ENCODE measurements at places on chromosomes 16 and 17. TPM values are rescaled to one million over a fixed set of nuclear protein-coding genes. Genes with fewer than 3 reads are reported as not detected.

USP43 gene
- total RNA-seq, result 13.4 TPM

FNDC8 gene
- not detected for total RNA-seq

CBFA2T3 gene
- total RNA-seq, result 0.26 TPM

WNK4 gene
- under 0.01 TPM for total RNA-seq

KCNAB3 gene
- total RNA-seq, result 0.79 TPM

TP53TG3 gene
- total RNA-seq, result not detected

PRSS22 gene
- 16.9 TPM for total RNA-seq

- peak; percentile 34 for DNase-seq
Observed at GRCh38 chr16:88505405-88506082, 52.5 kb downstream of the ZFPM1 start.

- DNase-seq, result peak; percentile 17
Observed at GRCh38 chr17:1703063-1703462, 7.1 kb downstream of the TLCD2 start.

DNA sequence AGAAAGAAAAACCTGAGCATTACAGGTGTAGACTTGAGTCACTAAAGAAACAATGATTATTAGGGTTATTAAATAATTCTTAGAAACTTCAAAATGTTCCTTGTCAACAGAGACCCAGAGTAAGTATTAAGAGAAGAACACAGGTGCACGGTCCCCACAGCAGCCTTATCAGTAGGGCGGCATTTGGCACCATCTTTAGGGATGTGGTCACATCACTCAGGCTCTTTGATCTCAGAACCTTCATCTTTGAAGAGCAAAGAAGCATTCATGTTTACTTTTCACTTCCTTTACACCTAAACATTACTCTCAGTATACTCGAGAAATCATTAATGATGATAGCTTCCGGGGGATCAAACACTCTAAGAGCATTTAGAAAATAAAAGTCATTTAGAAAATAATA is 928.7 kb downstream of the KCNJ2 start:
- DNase-seq, result no peak

DNA sequence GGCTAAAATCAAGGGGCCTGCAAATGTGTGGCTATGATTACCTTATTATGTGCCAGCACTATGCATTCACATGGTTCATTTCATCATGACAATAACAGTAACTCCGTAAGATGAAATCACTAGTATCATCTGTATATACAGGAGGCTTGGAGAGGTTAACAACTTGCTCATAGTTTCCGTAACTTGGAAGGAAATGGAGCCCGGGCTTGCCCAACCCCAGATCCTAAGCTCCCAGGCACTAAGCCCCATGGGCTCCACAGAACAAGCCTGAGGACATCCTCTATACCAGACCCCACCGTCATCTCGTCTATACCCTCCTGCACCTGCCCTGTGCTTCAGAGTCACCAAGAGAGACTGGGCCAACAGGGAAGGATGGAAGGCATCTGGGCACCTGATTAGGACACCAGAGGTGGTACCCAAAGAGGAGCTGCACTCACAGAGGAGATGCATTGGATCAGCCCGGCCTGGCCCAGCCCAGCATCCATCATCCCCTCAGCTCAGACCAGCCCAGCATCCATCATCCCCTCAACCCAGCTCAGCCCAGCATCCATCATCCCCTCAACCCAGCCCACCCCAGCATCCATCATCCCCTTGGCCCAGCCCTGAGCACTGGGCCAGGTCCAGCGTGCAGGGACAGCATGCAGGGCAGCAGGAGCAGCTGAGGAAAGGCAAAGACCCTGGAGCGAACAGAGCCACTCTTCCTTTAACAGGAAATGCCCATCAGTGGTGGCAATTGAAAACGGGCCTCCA is 28.5 kb downstream of the NSMCE1 start:
- DNase-seq, result no peak

GRCh38 chr17:11330826-11331225 is 89.8 kb downstream of the SHISA6 start:
- no peak for DNase-seq

GRCh38 chr16:51222016-51222415 is 70.9 kb upstream of the SALL1 start:
- no peak for DNase-seq

- no peak for DNase-seq
Observed at GRCh38 chr17:68941761-68942160, 13.4 kb downstream of the ABCA8 start.

GRCh38 chr16:85573045-85573695 is 40.0 kb upstream of the GSE1 start:
- no peak for DNase-seq

- DNase-seq, result no peak
Observed at GRCh38 chr17:75553295-75554110, 28.0 kb downstream of the LLGL2 start.

DNA sequence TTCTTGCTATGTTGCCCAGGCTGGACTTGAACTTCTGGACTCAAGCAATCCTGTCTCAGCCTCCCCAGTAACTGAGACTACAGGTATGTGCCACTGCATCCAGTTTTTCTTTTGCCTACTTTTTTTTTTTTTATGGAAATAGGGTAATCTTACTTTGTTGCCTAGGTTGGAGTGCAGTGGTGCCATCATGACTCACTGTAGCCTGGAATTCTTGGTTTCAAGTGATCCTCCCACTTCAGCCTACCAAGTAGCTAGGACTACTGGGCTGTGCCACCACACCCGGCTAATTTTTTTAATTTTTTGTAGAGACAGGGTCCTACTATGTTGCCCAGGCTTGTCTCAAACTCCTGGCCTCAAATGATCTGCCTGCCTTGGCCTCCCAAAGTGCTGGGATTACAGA is 10.0 kb downstream of the LRRC36 start:
- peak; percentile 73 for DNase-seq

GRCh38 chr16:69511651-69512050 is 54.1 kb upstream of the NFAT5 start:
- no peak for DNase-seq

DNA sequence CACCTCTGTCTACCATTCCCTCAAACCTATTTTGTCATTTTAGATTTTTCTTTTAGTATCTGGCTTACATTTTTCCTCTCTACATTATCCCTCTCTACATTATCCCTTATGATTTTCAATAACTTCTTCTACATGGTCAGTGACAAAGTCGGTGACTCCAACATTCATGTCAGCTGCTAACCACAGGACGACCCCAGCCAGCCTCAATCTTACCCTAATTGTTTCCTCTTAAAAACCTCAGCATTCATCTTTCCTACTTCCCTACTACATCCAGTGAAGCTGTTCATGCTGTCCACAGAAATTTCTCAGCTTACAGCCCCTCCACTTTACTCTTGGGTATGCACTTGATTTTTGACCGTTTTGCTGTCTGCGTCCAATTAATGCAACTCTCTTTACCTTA is 8.3 kb downstream of the MYH10 start:
- no peak for DNase-seq

- no peak for DNase-seq
Observed at GRCh38 chr16:4378161-4378666, 6.6 kb downstream of the VASN start.

DNA sequence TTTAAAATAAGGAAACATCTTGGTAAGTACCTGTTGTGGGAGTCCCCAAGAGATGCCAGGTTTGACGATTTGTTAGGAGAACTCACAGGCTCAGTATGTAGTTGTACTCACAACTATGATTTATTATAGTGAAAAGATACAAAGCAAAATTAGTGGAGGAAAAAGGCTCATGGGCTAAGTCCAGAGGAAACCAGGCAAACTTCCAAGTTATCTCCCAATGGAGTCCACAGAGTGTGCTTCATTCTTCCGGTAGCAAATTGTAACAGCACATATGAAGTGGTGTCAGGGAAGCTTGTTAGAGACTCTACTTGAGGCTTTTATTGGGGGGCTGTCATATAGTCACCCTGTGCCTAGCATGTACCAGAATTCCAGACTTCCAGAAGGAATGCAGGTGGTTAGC is 2.3 kb downstream of the DDX19A start:
- no peak for DNase-seq

DNA sequence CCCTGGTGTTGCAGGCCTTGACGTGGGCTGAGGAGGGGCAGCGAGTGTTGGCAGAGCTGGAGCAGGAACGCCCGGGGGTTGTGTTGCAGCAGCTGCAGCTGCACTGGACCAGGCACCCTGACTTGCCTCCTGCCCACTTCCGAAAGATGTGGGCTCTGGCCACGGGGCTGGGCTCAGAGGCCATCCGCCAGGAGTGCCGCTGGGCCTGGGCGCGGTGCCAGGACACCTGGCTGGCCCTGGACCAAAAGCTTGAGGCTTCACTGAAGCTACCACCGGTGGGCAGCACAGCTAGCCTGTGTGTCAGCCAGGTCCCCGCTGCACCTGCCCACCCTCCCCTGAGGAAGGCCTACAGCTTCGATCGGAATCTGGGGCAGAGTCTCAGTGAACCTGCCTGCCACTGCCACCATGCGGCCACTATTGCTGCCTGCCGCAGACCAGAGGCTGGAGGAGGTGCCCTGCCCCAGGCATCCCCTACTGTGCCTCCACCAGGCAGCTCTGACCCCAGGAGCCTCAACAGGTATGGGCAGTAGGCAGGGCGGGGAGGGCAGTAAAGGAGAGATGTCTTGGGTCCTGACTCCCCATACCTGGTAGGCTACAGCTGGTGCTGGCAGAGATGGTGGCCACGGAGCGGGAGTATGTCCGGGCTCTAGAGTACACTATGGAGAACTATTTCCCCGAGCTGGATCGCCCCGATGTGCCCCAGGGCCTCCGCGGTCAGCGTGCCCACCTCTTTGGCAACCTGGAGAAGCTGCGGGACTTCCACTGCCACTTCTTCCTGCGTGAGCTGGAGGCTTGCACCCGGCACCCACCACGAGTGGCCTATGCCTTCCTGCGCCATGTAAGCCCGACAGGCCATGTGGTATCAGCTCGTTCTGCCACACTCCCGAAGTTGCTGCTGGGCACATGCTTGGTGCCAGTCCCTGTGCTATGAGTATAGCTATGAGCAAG is 5.6 kb downstream of the PLEKHG4 start:
- peak; percentile 21 for DNase-seq

DNA sequence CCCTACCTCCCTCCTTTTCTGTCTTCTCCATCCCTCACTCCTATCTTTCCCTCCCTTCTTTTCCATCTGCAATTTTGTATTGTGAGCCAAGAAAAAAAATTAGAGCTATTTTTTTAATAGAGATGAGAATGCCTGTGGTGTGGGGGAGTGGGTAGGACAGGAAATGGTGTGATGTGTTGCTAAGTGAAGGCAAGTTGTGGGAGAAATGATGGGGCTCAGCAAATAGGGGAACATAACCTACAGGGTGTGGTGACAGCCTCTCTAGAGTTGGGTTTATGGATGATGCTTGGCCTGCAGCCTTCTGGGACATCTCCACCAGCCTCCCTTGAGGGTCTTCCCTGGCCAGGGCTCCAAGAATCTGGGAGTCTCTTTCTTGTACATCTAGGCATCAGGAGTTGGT is 163.1 kb upstream of the CACNG3 start:
- DNase-seq, result no peak

DNA sequence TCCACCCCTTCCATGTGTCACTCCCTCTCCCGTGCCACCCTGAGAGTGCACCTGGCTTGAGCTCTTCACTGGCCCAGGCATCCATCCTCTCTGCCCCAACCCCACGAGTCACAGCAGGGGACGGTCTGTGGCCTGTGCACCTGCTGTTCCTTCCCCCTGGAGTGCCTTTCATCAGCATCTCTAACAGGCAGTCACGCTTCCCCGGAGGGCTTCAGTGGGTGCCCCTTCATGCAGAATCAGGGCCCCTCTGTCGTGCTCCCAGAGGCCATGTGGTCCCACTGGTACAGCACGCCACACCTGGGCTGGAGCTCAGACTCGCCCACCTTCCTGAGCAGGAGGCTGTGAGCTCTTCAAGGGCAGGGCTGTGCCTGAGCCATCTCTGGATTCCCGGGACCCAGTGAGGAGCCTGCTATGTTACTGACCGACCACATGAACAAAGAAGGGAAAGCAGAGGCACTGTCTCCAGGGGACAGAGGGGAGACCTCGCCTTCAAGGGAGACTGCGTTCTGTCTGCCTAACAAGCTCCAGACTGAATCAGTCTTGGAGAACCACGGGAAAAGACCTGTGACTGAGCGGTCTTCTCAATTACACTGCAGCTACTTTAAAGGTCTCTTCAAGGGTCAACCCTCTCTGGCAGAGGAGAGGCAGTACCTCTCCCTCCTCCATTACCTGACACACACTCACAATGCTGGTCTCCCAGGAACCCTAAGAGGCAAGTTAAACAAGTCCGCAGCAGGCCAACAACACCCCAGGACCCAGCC is 78.8 kb upstream of the DOC2B start:
- DNase-seq, result no peak

DNA sequence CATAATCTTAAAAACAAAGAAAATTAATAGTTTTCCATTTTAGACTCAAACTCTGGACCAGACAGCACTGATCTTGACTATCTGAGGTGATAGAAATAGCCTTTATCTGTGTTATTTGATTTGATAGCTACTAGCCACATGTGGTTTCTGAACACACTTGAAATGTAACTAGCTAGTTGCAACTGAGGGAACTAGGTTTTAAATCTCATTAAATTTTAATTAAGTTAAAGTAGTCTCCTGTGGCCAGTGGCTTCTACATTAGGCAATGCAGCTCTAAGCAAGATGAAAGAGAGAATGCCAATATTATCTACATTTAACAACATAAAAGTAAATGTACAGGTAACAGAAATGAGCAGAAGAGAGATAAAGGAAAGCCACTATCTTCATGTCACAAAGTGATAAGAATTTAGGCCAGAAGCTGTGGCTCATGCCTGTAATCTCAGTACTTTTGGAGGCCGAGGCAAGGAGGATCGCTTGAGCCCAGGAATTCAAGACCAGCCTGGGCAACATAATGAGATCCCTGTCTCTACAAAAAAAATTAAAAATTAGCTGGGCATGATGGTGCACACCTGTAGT is 11.2 kb upstream of the SPN start:
- no peak for DNase-seq

GRCh38 chr17:73710095-73710592 is 65.9 kb upstream of the SDK2 start:
- DNase-seq, result peak; percentile 63

DNA sequence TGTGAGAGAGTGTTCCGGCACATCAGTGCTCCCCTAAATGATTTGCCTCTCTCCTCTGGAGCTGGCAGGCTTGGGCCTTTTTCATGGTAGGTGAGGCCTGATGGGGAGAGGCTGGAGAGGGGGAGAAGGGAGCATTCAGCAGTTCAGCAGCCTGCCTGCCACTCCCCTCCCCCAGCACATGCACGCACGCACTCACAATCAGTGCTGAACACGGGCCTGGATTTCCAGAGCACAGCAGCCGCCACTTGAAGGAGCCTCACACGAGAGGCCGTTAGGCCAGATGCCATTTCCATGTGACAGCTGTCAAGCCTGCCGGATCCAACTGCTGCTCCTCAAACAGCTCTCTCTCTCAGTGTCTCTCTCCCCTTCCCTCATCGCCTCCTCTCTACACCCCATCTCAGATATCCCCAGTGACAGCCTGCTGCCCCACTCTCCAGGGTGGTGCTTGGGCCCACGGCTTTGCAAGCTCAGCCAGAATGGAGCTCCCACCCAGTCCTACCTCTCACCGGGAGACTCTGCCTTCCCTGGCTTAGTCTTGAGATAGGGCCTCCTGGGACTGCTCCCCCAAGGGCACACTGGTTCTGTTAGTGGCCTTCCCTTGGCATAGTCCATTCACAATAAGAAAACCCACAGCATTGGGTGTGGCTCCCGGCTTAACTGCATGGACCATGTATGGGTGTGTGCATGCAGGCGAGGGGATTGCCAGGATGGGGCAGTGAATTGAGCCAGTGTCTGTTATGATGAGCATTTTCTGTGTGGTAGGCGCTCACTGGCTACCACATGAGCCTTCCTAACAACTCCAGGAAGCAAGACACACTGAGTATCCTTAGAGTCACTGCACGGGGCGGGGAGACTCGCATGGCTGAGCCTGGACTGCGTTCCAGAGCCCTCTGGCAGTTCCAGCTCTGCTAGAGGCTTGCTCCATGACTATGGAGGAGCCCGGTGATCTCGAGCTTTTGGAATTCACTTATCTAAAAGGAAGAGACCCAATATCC is 226.2 kb downstream of the CCDC182 start:
- DNase-seq, result peak; percentile 63

- no peak for DNase-seq
Observed at GRCh38 chr17:17567631-17568030, 23.9 kb downstream of the PEMT start.
